OCI-LY7 (cell line): ENCODE measurements at places on chromosomes 2 and 18.

DNA sequence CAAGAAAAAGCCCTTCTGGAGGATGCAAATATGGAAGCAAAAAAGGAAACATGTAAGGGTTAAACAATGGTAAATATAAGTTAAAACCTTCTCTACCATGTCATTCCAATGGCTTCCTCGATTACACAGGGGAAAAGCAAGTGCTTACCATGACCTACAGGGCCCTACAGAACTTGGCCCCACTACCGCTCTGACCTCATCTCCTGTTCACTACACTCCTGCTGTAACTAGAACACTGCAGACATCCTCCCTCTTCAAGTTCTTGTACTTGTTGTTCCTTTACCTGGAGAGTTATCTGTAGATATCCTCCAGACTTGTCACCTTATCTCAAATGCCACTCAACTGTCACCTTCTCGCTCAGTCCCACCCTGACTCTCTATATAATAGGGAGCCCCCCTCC is 194.6 kb downstream of the L3MBTL4 start:
- DNase-seq: no peak

GRCh38 chr18:27778925-27779324 is 398.0 kb downstream of the CDH2 start:
- no peak for DNase-seq

DNA sequence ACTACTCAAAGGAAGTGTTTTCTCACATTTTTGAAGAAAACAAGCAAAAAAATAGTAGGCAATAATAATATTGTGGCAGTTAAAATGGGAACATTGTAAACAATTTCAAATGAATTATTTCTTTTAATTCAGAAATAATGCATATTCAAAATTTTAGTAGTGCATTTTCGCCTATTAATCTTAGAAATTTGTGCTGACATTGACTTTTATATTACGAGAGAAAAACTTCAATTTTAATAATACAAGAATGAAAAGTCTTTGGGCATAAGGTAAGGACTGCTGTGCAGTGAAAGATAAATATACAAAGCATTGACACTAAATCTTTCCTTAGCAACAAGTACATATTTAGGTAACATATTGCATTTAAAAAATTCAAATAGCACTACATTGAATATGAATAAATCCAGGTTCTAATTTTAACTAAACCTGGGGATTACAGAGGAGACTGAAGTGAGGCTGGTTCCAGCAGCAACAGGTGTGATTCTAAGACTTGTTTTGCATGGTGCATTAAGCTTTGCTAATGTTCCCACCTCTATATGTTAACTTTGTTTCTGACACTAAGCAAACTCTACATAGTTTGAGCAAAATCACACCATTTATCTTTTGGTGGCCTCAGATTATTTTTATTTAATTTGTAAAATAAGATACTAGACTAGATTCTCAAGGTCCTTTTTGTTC is 40.5 kb downstream of the CALCRL start:
- DNase-seq: no peak

DNA sequence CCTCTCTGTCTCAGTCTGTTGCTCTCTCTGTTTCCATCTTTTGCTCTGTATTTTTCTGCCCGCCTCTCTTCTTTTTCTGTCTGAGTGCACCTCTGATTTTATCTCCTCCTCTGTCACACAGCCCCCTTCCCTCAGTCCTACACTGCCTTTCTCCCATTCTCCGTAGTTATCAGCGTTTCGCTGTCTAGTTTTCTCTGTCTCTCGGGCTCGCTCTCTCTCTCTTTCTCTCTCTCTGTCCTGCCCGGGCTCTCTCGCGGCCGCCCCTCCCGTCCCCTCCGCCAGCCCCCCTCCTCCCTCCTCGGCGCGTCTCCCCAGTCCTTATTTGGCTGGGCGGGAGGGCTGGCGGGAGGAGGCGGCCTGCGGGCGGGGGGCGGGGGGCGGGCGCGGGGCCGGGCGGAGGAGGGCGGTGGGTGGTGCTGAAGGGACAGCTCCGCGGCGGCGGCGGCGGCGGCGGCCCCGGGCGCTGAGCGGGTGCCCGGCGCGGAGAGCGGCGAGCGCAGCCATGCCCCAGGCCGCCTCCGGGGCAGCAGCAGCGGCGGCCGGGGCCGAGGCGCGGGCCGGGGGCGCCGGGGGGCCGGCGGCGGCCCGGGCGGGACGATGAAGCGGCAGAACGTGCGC is at the start of gene KCNK3:
Gene KCNK3 (plus strand): TSS at position 444 of the 618 bp plus-strand sequence. CDS start 154 bp downstream, at position 598.
- no peak for DNase-seq

DNA sequence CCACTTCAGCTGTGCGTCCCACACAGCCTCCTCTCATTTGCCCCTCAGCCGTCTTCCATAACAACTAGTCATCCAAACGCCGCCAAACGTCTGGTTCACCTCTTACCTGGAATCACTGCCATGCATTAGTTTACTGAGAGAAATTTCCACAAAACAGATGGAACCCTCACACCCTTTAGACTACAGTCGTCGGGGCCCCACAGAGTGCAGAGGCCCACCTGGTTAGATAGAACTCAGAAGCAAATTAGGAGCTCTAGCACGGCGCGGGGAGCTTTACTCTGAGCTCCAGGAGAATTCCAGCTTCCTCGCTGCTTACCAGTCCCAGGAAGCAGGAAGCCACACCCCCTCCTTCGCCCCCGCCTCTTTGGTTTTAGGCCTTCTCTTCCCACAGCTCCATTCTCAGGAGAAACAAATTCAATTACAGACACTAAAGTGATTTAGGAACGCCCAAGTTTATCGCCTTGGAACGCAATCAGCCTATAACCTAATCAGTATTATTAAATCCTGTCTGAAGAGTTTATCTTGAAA is 9.4 kb downstream of the RNU2-63P start:
- DNase-seq: no peak

GRCh38 chr2:241645056-241645914 is 7.8 kb downstream of the ATG4B start:
- DNase-seq: no peak
